ENCODE measurements at places on chromosomes 5 and 9. TPM values are rescaled to one million over a fixed set of nuclear protein-coding genes. Genes with fewer than 3 reads are reported as not detected.

Gene FGF18
- total RNA-seq: 0.82 TPM

Gene RNF224
- not detected for total RNA-seq

Gene SLC46A2
- not detected for total RNA-seq

Gene ADGRD2
- not detected for total RNA-seq

Gene OSMR
- 0.82 TPM for total RNA-seq

Gene PCDHGB3
- 8.2 TPM for total RNA-seq

Gene MUSK
- total RNA-seq: under 0.01 TPM

Gene MLANA
- total RNA-seq: not detected

Gene SV2C
- total RNA-seq: 2.9 TPM

Gene BTNL9
- total RNA-seq: 2.9 TPM

Gene SLC34A3
- not detected for total RNA-seq

Gene SPATA31D4
- not detected for total RNA-seq

Gene HDAC3
- total RNA-seq: 44.8 TPM

Gene KIF20A
- total RNA-seq: 4.1 TPM

Gene PCDHGA10
- 9.8 TPM for total RNA-seq

Gene SLC27A4
- 22.4 TPM for total RNA-seq

Gene GPR150
- total RNA-seq: not detected

Gene MARCOL
- total RNA-seq: not detected

Gene HRH2
- 3.3 TPM for total RNA-seq

Gene CENPH
- 17.1 TPM for total RNA-seq

Gene UNC5A
- total RNA-seq: 6.1 TPM

Gene APBA1
- 24.9 TPM for total RNA-seq

Gene C7
- total RNA-seq: 8.2 TPM

Gene RGP1
- 10.2 TPM for total RNA-seq

Gene ABHD17B
- 113 TPM for total RNA-seq

Gene EPB41L4A
- total RNA-seq: 33.8 TPM

Gene AK8
- total RNA-seq: 1.2 TPM

Gene GLRA1
- under 0.01 TPM for total RNA-seq

Gene BNIP1
- total RNA-seq: 16.3 TPM

Gene SLC6A7
- total RNA-seq: 2.9 TPM
